ENCODE measurements at places on chromosomes 5 and 9.

- DNase-seq, result no peak
These were observed 15.8 kb downstream of the CDC25C start for GRCh38 chr5:138315751-138316278.

GRCh38 chr5:142314606-142315005, 10.2 kb downstream of the SPRY4 start:
- no peak for DNase-seq

- DNase-seq, result no peak
These were observed 53.3 kb downstream of the SEMA6A start for GRCh38 chr5:116521173-116521872.

DNA sequence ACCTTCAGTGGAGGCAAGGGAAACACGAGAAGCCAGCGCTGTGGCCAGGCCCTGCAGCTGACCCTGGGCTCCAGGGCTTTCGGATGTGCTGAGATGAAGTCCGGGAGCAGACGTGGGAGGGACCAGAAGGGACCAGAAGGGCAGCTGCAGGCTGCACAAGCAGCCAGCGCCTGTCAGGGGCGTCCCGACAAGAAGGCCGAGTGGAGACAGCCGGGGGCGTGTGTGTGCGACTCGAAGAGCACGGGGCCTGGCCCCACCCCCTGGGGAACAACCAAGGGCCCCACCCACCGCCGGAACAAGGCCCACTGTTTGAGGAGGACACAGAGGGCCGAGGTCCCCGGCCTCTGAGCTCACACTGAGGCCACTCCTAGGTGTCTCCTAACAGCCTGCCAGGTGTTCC, 31.4 kb downstream of the SLC12A7 start:
- DNase-seq, result no peak

- DNase-seq, result no peak
These were observed 122.2 kb downstream of the LHX2 start for GRCh38 chr9:124133727-124134126.

GRCh38 chr5:170303549-170303948, 6.0 kb upstream of the LCP2 start:
- no peak for DNase-seq

GRCh38 chr9:129930743-129931142, 95.5 kb downstream of the USP20 start:
- DNase-seq, result no peak

- DNase-seq, result no peak
These were observed 790 bp downstream of the PHF19 start for GRCh38 chr9:120875954-120876841.
